ENCODE measurements at places on chromosomes 7 and 10.

GRCh38 chr10:126638542-126638941, 32.0 kb downstream of the C10orf90 start:
- no peak for DNase-seq

DNA sequence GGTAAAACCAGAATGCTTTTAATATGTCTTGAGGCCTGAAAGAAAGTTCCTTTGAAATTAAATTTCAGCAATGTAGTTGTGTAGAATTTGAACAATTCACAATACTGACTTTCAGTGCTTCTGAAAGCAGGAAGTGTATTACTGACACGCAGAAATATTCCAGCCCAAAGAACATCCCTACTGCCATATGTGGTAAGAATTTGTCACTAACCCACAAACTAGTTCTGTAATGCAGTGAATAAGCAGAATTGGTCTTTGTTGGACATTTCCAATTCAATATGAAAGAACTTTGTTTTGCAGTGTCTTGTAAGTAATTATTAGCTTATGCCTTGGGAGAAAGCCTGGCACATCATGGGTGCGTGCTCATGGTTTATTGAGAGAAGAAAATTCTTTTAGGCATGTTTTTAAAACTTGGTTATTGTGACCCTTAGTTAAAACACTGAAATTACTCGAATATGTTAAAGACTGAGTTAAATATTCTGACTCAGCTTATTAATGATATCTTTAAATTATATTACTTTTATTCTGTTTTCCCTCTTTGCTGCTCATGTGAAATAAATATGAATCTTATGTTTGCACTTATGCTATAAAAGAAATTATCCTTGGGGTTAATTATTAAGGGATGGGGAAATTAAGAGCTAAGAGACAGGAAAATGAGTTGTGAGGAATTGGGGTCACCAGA, 33.4 kb downstream of the PTPN12 start:
- no peak for DNase-seq

- no peak for DNase-seq
These were observed 780.0 kb downstream of the SORCS1 start for GRCh38 chr10:106384496-106384895.

DNA sequence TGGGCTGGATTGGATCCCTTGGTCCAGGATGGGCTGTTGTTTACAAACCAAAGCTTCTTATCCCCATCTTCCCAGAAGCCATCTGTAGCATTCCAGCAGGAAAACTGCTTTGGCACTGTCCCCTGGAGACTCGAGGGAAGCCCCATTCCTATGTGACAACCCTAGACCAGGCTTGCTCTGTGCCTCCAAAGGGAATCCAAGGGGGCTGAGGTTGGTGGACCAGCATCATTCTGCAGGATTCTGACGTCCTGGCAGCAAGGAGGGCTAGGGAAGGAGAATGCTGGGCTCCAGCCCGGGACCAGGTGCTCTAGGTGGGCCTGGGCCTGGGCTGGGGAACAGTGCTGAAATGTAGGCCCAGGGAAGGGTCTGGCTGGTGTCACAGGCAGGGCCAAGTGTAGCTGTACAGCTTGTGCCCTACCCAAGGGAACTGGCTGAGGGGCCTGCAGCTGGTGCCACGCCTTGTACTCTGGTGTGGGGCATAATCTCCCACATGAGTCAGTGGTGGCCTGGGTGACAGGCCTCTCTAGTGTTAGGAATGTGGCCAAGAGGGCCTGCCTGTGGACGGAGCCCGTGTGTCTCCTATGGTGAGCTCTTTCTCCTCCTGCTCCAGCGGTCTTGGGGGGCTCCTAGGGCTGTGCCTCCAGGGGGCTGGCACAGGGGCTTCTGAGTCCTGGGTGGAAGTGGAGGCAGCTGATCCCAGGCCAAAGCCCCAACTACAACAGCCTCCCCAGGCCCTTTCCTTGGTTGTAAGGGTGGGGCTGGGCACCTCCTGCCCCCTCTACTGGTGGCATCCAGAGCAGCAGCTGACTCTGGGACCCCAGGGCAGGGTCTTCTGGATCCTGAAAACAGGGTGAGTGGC, 25.2 kb downstream of the TRIM8 start:
- DNase-seq, result peak; percentile 59

- DNase-seq, result peak; percentile 2
These were observed 15.0 kb upstream of the CXCL12 start for GRCh38 chr10:44399659-44400451.

- DNase-seq, result no peak
These were observed 44.6 kb downstream of the NUP205 start for GRCh38 chr7:135602304-135602703.

All from right hindlimb (tissue), 1 donor.